ENCODE measurements at places on chromosomes 12 and 14.

DNA sequence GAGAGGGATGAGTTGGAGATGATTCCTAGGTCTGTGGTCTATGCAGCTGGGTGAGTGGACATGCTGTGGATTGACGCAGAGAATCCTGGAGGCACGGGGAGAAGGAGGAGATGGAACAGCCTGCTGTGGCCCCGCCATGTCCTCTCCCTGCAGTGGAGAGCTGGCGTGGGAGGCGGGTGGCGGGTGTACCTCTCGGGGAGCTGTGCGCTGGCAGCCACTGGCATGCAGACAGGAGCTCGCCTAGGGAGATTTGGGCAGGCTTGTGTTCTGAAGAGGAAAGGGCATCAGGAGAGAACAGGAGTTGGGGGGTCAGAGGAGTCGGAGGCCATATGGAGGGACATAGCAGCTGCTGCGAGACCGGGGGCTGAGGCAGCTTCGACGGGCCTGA, 56.1 kb downstream of the TECPR2 start:
- DNase-seq, result no peak

DNA sequence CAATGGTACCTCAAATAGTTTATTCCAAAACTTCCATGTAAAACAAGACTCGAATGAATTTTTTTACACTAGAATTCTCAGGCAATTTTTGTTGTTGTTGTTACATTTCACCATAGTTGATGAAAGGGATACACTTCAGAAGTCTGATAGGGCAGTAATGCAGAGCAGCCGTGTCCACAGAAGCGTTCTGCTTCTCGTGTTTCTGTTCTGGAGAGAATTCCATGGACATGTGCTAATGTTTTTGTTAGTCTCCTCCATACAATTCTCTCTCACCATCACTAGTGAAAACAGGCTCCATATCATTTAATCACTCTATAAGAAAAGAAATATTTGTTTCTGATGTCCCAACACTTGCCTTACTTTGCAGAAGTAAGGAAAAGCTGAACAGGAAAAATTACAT, 606.1 kb downstream of the SLC16A7 start:
- peak; percentile 39 for DNase-seq

- no peak for DNase-seq
Observed at GRCh38 chr14:67734675-67735074, 33.0 kb downstream of the RDH12 start.

GRCh38 chr12:53207042-53207441, at the start of gene ITGB7:
TSS of gene ITGB7 (minus strand) at chr12:53207251. CDS start at chr12:53200443, 6,808 bp downstream.
- no peak for DNase-seq

DNA sequence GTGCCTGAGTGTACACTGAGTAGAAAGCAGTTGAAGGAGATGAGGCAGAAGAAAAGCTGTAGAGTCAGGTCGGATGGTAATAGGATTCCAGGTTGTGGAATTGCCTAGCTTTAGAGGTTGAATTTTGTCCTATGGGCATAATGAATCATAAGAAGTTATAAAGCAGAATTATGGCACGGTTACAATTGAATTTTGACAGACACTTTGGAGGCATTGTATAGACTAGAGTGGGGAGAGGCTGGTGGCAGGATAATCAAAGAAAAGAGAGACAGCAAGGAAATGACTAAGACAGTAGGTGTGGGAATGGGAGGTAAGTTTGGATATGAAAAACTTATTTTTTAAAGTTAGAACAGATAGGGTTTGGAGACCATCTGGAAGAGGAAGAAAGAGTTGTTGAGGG, 102.6 kb downstream of the NTN4 start:
- no peak for DNase-seq

DNA sequence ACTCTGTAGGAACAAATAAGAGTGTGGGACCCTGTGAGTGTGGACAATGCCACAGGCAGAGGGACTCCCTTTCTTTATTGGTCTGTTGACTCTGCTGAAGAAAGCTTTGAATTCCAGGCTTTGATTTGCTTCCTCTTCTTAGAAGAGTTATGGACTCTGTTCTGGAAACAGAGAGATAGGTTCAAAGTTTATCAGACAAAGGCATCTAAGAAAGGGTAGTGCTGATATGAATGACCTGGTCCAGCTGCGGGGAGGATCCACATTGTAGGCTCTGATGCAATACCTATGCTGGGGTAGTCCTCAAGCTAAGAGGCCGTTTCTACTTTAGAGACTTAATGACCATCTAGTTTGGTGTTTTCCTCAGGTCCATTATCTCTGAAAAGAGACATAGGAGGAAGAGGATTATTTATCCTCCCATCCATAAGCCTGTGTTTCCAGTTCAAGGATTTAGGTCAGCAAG, 10.7 kb upstream of the IKZF4 start:
- no peak for DNase-seq

GRCh38 chr12:124553862-124554428, 13.5 kb downstream of the NCOR2 start:
- no peak for DNase-seq

DNA sequence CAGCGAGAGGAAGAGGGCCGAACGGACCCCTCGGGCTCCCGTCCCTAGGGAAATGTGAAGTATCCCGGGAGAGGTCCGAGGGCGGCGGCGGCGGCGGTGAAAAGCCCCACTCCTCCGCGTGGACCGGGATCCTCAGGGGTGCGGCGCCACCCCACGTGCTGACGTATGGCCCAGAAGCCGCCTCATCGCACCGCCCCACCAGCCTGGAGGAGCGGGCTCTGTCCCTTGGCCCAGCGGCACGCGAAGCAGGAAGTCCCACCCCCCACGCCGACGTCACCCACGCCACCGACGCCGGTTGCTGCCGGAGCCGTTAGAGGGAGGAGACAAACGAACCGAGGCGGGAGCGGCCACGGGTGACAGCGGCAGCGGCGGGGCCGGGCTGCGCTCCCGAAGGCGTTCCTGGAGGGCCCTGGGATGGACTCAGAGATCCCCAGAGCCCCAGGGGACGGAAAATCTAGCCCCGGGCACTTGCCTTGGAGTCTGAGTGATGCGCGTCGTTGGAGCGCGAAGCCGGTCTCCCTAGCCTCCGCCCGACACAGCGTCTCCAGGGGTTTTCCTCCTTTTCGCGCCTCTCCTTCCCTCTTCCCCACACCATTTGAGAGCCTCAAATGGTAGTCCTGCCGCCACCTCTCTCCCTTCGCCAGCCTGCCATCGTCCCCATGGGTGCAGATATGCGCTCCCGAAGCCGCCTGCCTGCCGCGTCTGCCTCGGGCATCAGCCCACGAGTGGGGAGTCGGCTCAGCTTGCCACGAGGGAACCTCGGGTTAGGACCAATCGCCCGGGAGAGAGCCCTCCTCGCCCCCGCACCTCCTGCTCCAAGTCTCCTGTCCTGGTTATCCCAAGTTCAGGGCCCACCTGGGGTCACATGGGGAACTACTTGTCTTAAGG, at the start of gene CEP83:
CEP83 (minus strand) TSS at position 140 of the 888 bp plus-strand sequence. CDS start 47,377 bp downstream, outside the sequence.
- peak; percentile 92 for DNase-seq

DNA sequence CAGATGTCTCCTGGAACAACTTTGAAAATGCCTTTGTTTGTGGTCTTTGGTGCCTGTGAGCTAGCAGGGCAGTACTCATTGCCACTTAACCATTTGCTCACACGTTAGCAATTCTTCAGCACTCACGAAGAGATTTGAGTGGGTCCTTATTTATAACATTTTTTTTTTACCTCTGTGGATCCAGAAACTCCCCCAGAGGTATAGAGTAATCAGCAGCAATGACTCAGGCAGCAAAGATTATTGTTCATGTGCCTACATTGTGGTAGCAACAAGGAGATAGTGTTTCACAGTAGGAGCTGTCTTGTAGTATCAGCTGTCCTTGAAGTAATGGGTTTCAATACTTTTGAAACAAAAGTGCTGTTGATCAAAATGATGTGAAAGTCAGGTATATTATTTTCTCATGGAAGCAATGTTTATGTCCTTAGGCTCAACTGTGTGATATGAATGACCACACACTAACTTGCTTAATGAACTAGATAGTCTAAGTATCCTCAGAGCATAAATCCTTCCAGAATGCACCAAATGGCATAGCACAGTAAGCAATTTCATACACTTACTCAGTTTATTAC, 304.1 kb downstream of the EGLN3 start:
- DNase-seq, result peak; percentile 49

Measured in fibroblast of lung (primary cell).